ENCODE measurements at places on chromosomes 16 and 17. TPM values are rescaled to one million over a fixed set of nuclear protein-coding genes. Genes with fewer than 3 reads are reported as not detected.

The EVPLL gene
- not detected for total RNA-seq

The BICDL2 gene
- total RNA-seq, result 0.46 TPM

The CIBAR2 gene
- total RNA-seq, result not detected

The FKBP10 gene
- 0.76 TPM for total RNA-seq

Data from activated CD4-positive, alpha-beta memory T cell treated with anti-CD3 and anti-CD28 coated beads for 36 hours (primary cell).